ENCODE measurements at places on chromosomes 3 and 15. TPM values are rescaled to one million over a fixed set of nuclear protein-coding genes. Genes with fewer than 3 reads are reported as not detected.
A peak's percentile ranks its signal among the peaks of the same experiment; 100 is the strongest.

GRCh38 chr15:89361451-89362202 is 27.0 kb upstream of the POLG start:
- peaks cover 39% of the 10 kb centered on the region for H3K4me1 ChIP-seq
- H3K4me3 ChIP-seq, result no peak overlapping the region
- H3K36me3 ChIP-seq, result no peaks in the 10 kb centered on the region
- H3K27ac ChIP-seq, result no peak overlapping the region
- peaks cover 92% of the 10 kb centered on the region for H3K27me3 ChIP-seq
- peak; percentile 54 for DNase-seq

DNA sequence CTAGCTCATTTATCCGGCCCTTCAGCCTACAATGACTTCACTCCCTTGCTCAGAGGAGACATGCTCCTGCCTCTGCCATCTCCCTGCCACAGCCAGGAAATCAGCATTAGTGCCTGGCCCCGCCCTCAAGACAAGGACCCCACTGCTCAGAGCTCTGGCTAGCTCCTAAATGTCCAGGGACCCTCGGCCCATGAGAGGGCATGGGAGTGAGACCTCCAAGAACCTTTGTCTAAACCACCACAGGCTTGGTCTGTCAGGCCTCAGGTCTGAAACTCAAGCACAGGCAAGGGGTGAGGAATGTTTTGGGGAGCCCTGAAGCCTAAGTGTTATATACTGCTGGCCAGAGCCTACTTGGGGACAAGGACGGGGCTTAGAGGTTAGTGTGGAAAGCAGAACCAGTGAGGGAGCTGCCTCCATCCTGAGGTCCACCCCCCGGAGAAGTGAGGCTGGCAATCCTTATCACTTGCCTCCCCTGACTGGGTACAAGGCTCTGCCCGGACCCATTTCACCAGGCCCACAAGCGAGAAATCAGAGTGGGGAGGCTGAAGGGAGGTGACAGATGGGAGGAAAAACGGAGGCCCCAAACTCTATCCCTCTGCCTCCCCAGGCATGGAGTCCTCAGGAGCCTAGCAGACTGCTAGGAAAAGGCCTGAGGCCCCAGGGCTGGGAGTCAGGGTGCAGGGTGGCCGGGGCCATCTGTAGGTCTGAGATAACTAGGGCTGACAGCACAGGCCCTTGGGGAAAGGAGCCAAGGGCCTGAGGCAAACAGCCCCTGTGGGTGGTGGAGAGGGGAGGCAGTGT is 18.8 kb downstream of the SHF start:
- no peaks in the 10 kb centered on the region for H3K27me3 ChIP-seq
- H3K4me3 ChIP-seq, result no peak overlapping the region
- no peak overlapping the region for H3K27ac ChIP-seq
- no peak for DNase-seq

- no peak overlapping the region for H3K4me3 ChIP-seq
- no peaks in the 10 kb centered on the region for H3K36me3 ChIP-seq
- no peak for DNase-seq
- H3K27ac ChIP-seq, result no peak overlapping the region
- no peaks in the 10 kb centered on the region for H3K27me3 ChIP-seq
Observed at GRCh38 chr3:188343894-188344293, 189.9 kb downstream of the LPP start.

- H3K36me3 ChIP-seq, result peaks cover 3% of the 10 kb centered on the region
- H3K4me1 ChIP-seq, result no peaks in the 10 kb centered on the region
- H3K27me3 ChIP-seq, result no peaks in the 10 kb centered on the region
- H3K27ac ChIP-seq, result no peak overlapping the region
- no peak overlapping the region for H3K4me3 ChIP-seq
Observed at GRCh38 chr3:158749526-158749925, 17.3 kb upstream of the RARRES1 start.

- no peaks in the 10 kb centered on the region for H3K27me3 ChIP-seq
- H3K4me1 ChIP-seq, result peaks cover 13% of the 10 kb centered on the region
- DNase-seq, result no peak
- no peaks in the 10 kb centered on the region for H3K36me3 ChIP-seq
Observed at GRCh38 chr3:23830869-23831484, 25.2 kb downstream of the UBE2E1 start.

- no peak overlapping the region for H3K4me3 ChIP-seq
- H3K4me1 ChIP-seq, result no peaks in the 10 kb centered on the region
- no peak for DNase-seq
- H3K27ac ChIP-seq, result no peak overlapping the region
- H3K27me3 ChIP-seq, result no peaks in the 10 kb centered on the region
Observed at GRCh38 chr3:45528429-45528828, 66.1 kb upstream of the LIMD1 start.

GRCh38 chr3:53161820-53162671 is 1.0 kb downstream of the PRKCD start:
- H3K4me1 ChIP-seq, result peaks cover 46% of the 10 kb centered on the region
- H3K27me3 ChIP-seq, result peaks cover under 1% of the 10 kb centered on the region
- DNase-seq, result peak; percentile 9
- H3K4me3 ChIP-seq, result peak overlapping the region; percentile 98
- peaks cover 2% of the 10 kb centered on the region for H3K36me3 ChIP-seq

- no peaks in the 10 kb centered on the region for H3K27me3 ChIP-seq
- peaks cover 66% of the 10 kb centered on the region for H3K4me1 ChIP-seq
Observed at GRCh38 chr3:42535981-42536784, 33.7 kb downstream of the VIPR1 start.

- H3K27ac ChIP-seq, result no peak overlapping the region
- no peaks in the 10 kb centered on the region for H3K36me3 ChIP-seq
- DNase-seq, result no peak
- H3K27me3 ChIP-seq, result no peaks in the 10 kb centered on the region
- H3K4me3 ChIP-seq, result no peak overlapping the region
Observed at GRCh38 chr15:70494852-70495571, 268.3 kb downstream of the UACA start.

GRCh38 chr3:12253516-12254343 is 35.1 kb upstream of the PPARG start:
- DNase-seq, result no peak
- H3K4me3 ChIP-seq, result no peak overlapping the region
- no peak overlapping the region for H3K27ac ChIP-seq
- H3K36me3 ChIP-seq, result no peaks in the 10 kb centered on the region
- H3K27me3 ChIP-seq, result no peaks in the 10 kb centered on the region

DNA sequence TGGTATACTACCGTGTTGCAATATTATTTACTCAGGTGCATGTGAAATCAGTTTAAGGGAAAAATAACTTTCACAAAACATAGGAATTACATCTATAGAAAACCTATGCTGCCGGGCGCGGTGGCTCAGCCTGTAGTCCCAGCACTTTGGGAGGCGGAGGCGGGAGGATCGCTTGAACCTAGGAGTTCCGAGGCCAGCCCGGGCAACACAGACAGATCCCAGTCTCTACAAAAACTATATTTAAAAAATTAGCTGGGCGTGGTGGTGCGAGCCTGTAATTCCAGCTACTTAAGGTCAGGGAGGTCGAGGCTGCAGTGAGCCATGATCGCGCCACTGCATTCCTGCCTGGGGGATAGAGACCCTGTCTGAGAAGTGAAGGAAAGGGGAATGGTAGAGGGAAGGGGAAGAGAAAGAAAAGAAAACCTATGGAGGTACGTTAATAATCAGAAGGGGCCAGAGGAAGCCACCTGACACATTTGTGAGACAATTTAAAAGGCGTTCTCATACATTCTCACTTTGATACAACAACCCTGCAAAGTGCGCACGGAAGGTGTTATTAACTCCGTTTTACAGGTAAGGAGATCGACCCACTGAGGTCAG is 456 bp upstream of the TMEM62 start:
- H3K4me3 ChIP-seq, result peak overlapping the region; percentile 65
- H3K27ac ChIP-seq, result peak overlapping the region; percentile 41
- H3K27me3 ChIP-seq, result no peaks in the 10 kb centered on the region
- H3K36me3 ChIP-seq, result peaks cover 18% of the 10 kb centered on the region
- peaks cover 15% of the 10 kb centered on the region for H3K4me1 ChIP-seq

DNA sequence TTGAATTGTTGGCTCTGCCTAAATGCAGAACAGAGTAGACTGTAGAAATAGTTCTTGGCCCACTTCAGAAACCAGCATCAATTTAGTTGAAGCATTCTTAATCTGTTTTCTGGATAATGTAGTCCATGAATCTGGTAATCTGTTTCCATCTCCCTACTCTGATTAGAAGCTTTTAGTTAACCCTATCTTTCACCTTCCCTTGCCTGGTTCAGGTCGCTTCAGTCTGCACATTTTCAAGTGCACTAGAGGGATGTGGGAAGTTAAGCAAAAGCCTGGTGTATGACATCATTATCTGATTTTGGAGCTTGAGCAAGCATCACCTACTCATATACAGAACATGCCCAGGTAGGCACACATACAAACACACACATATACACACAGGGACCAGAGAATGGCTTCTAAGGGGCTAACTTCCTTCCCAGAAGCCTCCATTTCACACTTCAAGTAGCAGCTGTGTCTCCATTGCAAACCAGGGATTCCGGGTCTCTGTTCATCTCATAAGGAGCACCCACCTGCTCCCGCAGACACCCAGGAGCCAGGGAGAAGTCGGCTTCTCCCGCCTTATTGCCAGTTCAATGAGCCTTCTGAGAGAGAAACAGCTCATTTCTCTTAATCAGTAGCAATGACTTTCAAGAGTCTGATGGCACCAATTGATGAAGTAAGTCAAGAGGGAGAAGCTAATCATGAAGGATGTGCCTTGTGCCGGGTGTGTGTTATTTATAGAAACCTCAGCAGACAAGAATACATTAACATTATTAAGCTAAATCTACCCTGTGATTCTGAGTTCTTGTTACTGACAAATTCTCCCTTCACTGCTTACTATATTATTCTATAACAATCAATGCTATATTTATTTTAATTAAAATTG is 347.9 kb upstream of the STAC start:
- H3K27me3 ChIP-seq, result no peaks in the 10 kb centered on the region
- no peaks in the 10 kb centered on the region for H3K36me3 ChIP-seq

DNA sequence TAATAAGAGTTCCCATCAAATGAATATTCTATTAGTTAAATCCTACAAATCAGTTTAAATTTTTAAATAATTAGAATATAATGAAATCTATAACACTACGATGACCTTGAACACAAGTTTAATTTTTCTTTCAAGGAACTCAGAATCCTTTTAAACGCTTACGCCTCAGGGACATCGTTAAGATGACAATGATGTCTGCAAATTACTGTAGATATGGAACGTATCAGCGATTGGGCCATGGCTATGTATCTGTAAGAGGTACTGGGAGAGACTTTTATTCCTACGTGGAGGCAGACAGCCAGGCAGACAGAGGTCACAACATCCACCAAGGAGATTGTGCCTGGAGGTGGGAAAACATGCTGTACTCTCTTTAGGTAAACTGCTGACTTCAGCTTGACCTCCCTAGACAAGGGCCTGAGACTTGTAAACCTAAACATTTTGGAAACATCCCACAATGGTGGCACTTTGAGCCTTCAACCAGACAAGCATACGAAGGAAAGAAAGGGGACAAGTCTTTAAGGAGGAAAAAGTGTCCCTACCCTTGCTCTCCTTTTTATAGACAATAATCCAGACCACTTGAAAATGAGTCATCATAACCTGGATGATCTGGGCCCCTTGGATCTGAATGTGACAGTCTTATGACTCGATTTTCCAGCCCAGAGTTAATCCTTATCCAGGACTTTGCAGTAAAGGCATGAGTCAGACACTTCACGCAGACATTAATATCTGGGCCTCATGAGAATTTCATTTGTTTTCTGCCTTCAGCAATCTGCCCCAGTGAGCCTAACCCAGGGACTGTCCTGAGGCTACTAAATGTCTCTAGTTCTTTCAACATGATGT is 6.8 kb upstream of the LDHAL6B start:
- no peaks in the 10 kb centered on the region for H3K4me1 ChIP-seq
- DNase-seq, result no peak
- H3K27me3 ChIP-seq, result no peaks in the 10 kb centered on the region
- no peak overlapping the region for H3K4me3 ChIP-seq

DNA sequence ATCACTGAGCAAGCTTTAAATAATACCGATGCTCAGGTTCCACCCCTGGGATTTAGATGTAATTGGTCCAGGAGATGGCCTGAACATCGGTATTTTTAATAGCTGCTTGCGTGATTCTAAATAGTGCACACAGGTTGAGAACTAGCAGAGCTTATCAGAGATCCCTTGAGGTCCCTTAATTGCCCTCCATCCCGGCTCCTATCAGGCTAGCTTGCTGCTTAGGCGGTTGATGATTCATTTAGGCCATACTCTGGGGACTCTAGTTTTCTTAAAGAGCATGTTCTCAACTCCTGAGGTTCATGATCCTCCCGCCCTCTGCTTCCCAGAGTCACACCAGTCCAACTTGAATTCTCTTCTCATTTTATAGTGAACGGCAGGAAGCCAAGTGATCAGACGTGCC is 280.3 kb downstream of the FEZF2 start:
- DNase-seq, result no peak
- no peaks in the 10 kb centered on the region for H3K36me3 ChIP-seq
- H3K27me3 ChIP-seq, result no peaks in the 10 kb centered on the region
- H3K27ac ChIP-seq, result no peak overlapping the region

DNA sequence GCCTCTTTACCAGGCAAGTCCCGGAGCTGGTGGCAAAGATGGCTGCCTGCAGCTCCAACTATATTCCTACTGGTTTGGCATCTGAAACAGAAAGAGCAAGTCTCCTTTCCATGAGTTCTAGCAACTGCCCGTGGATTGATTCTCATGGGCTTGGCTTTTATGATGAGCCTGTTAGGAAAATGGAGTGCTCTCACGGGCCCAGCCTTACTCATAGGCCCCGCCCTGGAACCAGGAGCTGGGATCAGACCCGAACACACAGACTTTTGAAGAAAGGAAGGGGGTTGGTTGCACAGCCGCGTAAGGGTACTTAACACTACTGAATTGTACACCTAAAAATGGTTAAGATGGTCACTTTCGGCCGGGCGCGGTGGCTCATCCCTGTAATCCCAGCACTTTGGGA is 2.9 kb downstream of the NRROS start:
- DNase-seq, result no peak
- H3K4me3 ChIP-seq, result peak overlapping the region; percentile 94
- H3K27me3 ChIP-seq, result no peaks in the 10 kb centered on the region
- H3K27ac ChIP-seq, result peak overlapping the region; percentile 26

DNA sequence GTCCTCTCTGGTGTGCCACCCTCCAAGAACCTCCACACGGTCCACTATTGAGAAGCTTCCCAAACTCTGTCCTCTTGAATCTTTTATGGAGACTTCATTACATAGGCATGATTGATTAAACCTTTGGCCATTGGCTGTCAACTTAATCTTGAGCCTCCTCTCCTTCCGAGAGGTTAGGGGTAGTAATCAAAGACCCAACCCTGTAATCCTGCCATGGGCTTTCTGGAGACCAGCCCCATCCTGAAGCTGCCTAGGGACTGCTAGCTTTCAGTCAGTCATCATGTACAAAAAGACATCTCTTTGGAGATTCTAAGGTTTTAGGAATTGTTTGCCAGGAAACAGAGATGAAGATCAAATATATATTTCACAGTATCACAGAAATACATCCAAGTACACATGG is 37.0 kb downstream of the APH1B start:
- H3K27ac ChIP-seq, result no peak overlapping the region
- H3K27me3 ChIP-seq, result no peaks in the 10 kb centered on the region
- DNase-seq, result no peak
- no peak overlapping the region for H3K4me3 ChIP-seq
- no peaks in the 10 kb centered on the region for H3K36me3 ChIP-seq

Gene STX19
- not detected for total RNA-seq

Gene GP9
- total RNA-seq, result not detected

Gene KBTBD8
- 7.7 TPM for total RNA-seq

Gene GABRR3
- total RNA-seq, result not detected

Gene A4GNT
- total RNA-seq, result not detected

Gene CD80
- 0.17 TPM for total RNA-seq
